Panc1 (cell line): ENCODE measurements at places on chromosomes 5 and 9. TPM values are rescaled to one million over a fixed set of nuclear protein-coding genes. Genes with fewer than 3 reads are reported as not detected.

PTGDS gene
- total RNA-seq = 13.7 TPM

SIL1 gene
- 35.4 TPM for total RNA-seq

CHSY3 gene
- total RNA-seq = not detected

PRR7 gene
- total RNA-seq = 39.2 TPM

RAD50 gene
- total RNA-seq = 77.6 TPM

PPP1R26 gene
- 17.5 TPM for total RNA-seq

UQCRQ gene
- 475 TPM for total RNA-seq

PCDHGB1 gene
- total RNA-seq = 2.0 TPM

SLC34A3 gene
- total RNA-seq = not detected
